ENCODE measurements at places on chromosomes 1 and 21.

GRCh38 chr1:234972411-234973191 is 156.0 kb downstream of the TOMM20 start:
- no peak for DNase-seq

DNA sequence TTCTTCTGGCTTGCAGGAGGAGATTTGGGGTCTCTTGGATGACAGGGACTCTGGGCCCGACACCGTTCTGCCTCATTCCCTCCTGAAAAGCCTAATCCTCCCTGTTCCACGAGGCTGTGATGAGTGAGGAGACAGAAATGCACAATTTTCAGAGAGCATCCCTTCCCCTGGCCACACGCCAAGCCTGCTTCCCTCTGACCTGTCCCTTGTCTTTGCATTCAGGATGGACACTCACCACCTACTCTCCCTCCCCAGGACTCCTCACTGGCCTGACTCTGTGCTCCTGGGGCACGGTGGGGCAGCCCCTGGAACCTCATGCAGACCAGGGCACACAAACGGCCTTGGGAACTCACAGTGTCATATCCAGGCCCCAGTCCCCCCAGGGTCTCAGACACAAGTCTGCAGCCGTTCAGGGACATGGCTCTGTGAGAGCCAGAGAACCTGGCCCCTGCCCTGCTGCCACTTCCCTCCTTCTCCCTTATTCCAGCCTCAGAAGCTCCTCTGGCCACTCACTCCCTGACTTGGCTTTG is 3.5 kb upstream of the PRAMEF12 start:
- DNase-seq: no peak

- DNase-seq: peak; percentile 46
Observed at GRCh38 chr1:93591676-93592550, 89.7 kb downstream of the BCAR3 start.

GRCh38 chr1:86537928-86538695 is 8.8 kb upstream of the CLCA4 start:
- no peak for DNase-seq

- DNase-seq: no peak
Observed at GRCh38 chr1:162276493-162276892, 100.2 kb downstream of the SPATA46 start.

DNA sequence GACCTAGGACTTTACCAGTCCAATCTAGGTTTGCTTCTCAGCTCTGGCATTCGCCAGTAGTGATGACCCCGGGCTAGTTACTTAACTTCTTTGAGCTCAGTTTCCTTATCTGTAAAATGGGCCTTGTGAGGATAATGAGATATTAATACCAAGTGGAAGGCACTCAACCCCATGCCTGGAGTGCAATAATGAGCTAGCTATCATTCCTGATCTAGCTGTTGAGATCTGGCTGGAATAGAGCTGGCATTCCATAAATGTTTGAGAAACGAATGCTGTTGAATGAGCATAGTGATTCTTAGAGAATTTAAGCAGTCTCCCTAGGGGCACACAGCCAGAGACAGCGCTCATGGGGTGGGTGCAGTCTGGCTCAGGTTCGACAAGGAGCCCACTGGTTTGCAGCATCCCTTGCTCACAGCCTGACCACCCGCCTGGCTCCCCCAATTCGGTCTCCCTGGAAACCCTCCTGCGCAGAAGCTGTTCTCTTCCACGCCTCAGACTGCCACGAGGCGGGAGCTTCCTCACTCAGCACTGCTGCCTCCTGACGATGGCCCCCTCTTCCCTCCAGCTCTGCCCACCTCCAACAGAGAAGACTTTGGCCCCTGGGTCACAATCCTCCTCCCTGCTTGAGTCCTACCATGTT is 32.5 kb downstream of the DHCR24 start:
- DNase-seq: no peak

DNA sequence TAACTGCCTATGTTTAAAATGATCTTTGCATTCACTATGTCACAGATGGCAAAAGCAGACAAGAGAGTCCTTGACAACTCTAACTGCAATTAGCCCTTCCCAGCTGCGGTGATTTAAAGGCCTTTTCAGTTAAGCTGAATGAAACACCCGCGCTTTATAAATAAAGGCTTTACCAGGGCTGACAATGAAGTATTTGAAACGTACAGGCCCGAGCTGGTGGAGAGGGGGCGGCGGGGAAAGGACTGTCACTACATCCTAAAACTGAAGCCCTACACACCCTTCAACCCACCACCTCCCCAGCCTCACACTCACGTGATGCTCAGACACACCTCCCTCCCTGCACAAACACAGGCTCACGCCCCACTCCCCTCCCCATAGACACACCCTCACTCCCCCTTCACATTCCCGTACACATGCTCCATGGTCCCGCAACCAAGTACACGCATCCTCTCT is 45.5 kb downstream of the GRIK3 start:
- no peak for DNase-seq

DNA sequence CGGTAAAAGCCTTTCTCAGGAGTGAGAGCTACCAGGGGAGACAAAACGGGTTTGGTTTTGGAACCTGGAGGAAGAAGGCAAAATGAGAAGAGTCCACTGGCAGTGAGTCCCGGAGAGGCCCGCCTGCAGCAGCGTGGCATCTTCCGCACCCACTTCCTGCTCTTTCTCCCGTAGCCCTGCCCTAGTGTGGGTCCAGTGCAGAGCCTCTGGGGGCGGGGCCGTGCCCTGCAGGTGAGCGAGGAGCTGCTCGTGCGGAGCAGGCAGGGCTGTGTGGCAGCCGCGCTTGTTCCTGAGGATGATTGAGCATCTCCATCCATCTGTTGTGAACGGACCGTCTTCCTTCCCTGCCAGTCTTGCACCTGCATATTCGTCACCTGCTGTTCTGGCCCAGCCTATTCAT is 66.5 kb downstream of the PEX14 start:
- no peak for DNase-seq

DNA sequence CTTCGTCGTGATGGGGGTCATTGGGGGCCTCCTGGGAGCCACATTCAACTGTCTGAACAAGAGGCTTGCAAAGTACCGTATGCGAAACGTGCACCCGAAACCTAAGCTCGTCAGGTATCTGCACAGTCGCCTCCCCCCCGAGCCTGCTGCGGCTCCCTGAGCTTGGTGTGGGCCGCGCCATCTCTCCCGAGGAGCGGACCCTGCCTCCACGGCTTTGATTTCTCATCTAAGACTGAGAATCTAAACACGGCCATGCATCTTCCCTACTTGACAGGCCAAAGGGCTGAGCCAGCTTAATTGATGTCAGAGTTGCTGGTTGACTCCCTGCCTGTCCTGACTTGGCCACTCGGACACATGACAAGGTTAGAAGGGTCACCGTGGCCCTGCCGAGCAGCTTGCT is 19.1 kb downstream of the NPPA start:
- no peak for DNase-seq

DNA sequence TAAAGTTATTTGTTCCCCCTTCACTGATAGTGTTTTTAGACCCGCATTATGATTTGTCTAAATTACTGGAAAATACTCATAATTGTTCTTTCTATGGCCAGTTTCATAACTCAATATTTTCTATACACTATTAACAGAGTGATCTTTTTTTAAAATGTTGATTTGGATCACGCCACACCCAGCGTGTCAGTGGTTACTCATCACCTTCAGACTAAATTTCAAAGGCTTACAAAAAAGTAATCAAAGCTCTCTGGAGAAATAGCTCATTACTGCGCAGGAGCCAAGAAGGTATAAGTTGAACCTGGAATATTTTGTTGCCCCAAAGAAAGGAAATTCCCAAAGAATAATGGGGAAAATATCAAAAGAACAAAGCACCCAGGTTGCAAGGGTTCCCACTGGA is 104.9 kb downstream of the EVI5 start:
- DNase-seq: no peak

DNA sequence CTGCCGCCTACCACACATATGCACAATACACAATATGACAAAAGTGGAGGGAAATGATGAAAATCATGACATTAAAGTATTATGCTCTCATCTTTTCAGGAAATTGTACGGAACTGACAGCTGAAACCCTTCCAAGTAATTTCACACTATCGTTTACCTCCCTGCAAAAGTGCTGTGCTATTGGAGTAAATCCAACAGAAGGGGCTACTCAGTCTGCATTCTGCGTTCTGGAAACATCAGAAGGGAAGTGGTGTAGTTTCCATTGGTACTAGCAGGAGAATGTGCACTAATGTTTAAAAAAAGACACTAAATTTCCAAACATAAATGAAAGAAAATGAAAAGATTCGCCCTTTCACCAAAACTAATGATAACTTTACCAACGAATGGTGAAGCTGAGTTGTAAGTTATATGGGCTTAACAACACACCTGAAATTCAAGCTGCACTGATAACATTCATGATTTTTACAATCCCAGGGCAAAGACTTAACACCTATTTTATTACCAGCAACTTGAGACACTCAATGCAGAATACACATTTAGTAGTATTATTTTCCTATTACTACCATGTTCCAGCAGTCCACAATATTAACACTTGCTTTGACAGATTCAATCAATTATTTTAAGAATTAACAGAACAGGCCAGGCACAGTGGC is 3.2 kb downstream of the DENND1B start:
- DNase-seq: no peak

DNA sequence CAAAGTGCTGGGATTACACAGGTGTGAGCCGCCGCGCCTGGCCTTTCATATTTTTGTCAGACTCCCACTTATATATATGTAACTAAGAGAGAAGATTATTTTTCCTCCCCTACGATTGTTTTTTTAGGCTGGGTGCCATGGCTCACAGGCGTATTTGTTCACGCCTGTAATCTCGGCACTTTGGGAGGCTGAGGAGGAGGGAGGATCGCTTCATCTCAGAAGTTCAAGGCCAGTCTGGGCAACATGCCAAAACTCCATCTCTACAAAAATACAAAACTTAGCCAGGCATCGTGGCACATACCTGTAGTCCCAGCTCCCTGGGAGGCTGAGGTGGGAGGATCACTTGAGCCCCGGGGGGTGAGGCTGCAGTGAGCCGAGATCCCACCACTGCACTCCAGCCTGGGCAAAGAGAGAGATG is 23.9 kb upstream of the ITLN2 start:
- no peak for DNase-seq

DNA sequence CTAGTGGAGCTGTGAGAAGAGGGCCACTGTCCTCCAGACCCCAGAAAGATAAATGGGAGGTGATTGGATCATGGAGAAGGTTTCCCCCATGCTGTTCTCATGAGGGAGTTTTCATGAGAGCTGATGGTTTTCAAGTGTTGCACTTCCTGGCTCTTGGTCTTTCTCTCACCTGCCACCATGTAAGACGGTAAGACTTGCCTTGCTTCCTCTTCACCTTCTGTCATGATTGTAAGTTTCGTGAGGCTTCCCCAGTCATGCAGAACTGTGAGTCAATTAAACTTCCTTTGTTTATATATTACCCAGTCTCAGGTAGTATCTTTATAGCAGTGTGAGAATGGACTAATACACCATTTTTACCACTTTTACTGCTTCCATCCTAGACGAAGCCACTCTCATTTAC is 27.6 kb downstream of the GPR88 start:
- no peak for DNase-seq
